ENCODE measurements at places on chromosomes 2 and 18.

DNA sequence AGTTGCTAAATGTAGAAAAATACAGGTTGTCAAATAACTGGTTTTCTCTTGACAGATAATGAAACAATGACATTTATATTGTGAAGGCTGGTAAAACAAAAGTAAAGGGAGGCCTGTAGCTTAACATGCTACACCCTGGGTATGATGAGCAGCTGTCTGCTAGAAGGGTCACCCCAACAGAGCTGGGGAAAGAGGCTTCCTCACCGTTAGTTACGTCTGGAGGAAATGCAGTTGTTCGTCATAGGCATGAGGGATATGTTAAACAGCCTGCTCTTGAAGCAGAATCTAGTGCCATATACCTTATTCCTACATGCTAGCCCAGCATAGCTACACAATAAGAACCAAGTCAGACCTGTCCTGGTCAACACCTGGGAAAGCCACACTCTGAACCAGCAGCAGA is 49.9 kb downstream of the LPIN2 start:
- DNase-seq = peak; percentile 74

GRCh38 chr18:13629841-13630715 is 96.3 kb downstream of the FAM210A start:
- peak; percentile 66 for DNase-seq

DNA sequence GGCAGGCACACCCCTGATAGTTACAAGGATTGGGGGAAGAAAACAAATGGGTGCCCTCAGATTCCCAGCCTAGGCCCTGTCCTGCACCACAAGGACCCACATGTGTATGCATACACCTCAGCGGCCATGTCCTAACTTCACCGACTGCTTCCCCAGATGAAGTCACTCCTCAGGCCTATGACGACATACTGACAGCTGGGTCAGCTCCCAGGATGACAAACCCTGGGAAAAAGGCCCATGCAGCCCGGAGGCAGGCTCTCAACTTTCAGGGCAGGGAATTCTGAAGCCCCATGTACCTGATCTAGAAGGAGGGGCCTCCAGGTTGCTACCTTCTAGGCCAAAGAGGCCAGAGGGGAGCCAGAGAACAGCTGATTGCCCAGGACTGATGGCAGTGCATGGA is 11.0 kb upstream of the PLEKHM3 start:
- no peak for DNase-seq

GRCh38 chr2:219789476-219789875 is 162.0 kb downstream of the SLC4A3 start:
- DNase-seq = no peak

GRCh38 chr2:183937220-183937619 is 661.1 kb upstream of the ZNF804A start:
- no peak for DNase-seq

- DNase-seq = no peak
These were observed 64.2 kb downstream of the WDR75 start for GRCh38 chr2:189505492-189505891.

- DNase-seq = no peak
These were observed 98.1 kb downstream of the NFATC1 start for GRCh38 chr18:79493801-79494211.

DNA sequence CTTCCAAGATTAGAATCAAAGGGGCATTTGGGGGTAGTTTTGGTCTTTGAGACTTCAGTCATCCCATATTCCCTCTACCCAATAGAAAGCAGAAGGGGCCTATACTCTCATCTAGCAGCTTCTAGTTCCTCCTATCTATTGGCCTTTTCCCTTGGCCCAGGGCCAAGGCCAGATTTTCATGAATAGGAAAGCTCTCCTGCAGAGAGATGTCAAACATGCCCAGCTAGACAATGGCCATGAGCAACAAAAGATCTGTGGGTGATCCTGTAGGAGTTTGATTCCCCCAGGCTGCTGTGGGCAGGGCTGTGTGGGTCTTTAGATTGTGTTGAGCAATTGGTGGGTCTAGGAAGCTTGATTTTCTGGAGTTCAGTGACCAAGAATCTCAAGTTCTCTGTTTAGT is 2.9 kb upstream of the ADCYAP1 start:
- no peak for DNase-seq

DNA sequence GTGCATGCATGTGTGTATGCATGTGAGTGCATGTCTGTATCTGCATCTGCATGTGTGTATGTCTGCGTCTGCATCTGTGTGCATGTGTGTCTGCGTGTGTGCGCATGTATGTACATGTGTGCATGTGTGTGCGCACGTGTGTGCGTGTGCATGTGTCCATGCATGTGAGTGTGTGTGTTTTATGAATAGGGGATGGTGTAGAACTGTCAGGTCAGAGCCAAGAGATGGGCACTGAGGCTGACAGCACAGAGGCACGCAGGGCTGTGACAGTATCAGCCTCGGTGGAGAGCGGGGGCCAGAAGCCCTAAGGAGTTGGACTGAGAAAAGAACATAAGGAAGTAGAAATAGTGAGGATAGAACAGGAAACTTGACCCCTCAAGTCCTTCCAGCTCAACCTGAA is 494.0 kb upstream of the MYT1L start:
- no peak for DNase-seq

GRCh38 chr2:176565641-176566323 is 296.5 kb downstream of the MTX2 start:
- no peak for DNase-seq

GRCh38 chr2:224202281-224202865 is 163.3 kb upstream of the SERPINE2 start:
- no peak for DNase-seq

DNA sequence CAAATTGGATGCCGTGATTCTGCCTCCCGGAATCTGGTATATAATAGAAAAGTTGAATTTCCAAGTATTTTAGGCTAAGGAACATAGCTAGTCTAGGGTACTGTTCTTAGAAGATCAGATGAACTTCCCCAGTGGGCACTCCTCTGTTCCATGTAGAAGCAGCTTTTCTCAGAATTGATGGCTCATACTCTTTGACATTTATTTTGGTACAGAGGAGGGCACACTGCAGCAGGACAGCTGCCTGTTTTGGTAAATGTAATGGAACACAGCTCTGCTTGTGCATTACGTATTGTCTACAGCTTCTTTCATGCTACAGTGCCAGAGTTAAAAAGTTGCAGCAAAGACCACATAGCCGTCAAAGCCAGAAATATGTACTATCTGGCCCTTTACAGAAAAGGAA is 10.8 kb downstream of the YPEL5 start:
- DNase-seq = peak; percentile 4

DNA sequence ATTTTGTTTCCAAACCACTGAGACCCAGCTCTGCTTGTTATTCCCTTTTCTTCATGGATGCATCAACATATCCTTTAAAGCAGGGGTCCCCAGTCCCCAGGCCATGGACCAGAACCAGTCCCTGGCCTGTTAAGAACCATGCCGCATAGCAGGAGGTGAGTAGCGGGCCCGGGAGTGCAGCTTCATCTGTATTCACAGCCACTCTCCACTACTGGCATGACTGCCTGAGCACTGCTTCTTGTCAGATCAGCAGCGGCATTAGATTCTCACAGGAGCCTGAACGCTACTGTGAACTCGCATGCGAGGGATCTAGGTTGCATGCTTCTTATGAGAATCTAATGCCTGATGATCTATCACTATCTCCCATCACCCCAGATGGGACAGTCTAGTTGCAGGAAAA is 1.6 kb upstream of the POLI start:
- no peak for DNase-seq

DNA sequence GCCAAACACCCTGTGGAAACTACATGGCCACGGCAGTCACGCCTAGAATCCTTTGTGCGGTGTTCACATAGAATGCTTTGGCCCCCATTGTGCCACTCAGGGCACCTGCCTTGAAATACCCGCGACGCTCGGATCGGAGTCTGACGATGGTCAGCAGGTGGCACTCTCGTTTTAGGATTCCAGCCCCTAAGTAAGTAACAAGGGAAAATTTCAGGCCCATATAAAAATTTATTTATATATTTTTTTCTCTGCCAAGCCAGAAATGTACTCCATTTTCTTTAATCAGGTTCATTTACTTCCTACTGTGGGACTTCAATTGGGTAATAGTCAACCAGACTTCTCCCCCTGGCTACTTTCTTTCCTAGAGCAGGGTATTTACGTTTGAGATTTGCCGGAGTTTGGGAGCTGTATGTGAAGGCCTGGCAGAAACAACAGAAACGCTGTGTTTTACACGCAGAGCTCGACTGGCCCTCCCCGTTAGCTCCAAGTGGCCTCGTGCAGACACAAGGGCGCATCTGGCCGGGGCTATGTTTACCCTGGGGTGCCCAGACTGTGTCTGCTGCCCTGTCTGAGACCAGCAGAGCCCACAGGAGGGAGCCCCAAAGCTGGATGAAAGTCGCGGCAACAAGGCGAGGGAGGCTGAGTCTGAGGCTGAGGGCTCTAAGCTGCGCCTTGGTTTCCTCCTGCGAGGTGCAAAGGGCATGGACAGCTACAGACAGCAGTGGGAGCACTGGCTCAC is 41.6 kb downstream of the LRRC30 start:
- no peak for DNase-seq

GRCh38 chr2:99166218-99166617 is 11.5 kb downstream of the LIPT1 start:
- DNase-seq = no peak

- no peak for DNase-seq
These were observed 42.2 kb upstream of the RTN4 start for GRCh38 chr2:55092439-55092838.

DNA sequence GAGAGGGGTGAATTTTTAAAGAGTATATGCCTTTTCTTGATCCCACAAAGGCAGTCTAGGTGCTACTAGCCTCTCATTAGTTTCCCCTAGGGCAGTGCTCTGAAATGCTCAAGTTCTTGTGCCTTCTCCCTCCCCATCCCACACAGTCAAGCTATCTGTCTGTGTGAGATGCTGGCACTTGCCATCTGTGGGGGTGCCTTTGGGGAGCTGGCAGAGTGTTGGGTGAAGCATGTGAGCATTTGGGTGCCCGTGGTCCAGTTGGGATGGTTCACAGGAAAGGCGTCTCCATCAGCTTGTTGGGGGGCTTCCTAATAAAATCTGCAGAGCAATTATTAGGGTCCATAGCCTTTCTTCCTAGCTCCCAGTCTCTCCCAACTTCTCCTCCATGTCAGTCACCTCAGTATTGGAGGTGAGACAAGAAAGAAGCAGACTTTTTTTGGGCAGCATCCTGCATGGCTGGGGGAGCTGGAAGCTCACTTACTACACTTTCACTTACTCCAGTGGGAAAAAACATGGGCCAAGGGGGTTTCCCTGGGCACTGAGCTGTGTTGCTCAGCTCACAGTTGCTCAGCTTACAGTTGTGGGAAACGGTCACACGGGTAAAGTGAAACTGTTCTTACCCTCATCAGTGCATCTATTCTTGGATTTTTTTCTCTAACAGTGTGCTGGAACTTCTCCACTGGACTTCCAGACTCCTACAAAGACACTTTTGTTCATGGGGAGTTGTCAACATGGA is 29.3 kb downstream of the COLEC11 start:
- no peak for DNase-seq

DNA sequence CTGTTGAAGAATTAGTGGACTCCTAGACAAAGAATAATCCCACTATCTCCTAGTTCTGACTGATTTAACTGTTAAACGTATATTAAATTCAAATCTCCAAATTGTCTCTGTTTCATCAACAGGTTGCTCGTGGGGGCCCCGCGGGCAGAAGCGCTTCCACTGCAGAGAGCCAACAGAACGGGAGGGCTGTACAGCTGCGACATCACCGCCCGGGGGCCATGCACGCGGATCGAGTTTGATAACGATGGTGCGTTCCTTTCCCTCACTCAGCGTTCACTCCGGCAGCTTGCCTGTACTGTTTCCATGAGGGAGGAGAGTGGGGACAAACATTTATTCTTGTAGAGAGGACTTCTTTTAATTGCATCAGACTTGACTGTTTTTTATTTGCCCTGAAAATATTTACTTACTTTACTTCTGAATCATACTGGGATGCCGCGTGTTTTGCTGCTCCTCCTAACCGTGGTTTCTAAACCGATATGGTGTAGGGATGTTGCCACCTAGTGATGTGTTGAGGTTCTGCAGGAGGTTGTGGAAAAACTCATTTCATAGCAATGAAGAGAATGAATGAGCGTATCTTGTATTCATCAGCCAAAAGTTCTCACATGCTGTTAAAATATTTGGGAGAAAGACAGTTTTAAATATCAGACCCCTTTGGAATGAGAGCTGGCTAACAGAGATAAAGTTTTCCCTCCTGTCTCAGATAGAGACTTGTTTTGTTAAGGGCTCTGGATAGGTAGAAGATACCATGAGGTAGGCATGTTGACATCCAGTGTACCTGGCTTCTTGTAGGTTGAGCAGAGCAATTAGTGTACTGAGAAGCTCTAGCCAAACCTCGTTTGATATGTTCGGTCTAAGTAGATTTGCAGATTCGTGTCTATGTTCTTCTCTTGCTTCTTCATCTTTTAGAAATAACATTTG is 38.3 kb downstream of the ITGA6 start:
- DNase-seq = peak; percentile 84

DNA sequence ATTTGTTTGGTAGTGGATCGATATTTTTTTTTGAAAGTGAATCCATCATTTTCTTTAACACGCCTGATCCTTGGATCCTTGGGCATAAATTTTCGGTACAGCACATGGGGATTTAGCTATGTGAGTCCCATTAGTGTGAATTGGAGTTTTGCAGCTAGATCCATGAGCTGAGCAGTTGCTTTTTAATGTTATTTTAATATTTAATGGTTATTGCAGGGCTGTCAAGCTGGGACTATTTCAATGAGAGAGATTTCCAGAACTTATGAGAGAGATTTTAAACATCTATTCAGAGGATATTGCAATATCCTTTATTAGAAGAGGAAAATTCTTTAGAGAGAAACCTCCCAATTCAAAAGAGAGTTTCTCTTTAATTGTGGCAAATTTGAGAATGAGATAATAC is 35.6 kb upstream of the TCF4 start:
- no peak for DNase-seq

GRCh38 chr18:48161911-48162698 is 231.6 kb upstream of the SMAD2 start:
- DNase-seq = no peak

DNA sequence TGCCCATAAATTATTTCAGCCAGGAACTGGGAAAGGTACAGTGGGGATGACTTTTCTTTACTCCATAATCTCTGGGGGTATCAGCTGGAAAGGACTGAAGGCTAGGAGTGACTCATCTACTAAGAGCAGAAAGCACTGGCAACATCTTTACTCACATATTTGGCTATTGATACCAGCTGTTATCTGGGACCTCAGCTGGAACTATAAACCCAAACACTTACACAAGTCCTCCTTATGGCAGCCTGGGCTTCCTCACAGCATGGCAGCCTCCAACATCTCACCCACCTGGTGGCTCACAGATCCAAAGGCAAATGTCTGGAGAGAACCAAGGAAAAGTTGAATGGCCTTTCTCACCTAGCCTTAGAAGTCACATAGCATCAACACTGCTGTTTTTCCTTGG is 379.0 kb upstream of the RND3 start:
- no peak for DNase-seq

DNA sequence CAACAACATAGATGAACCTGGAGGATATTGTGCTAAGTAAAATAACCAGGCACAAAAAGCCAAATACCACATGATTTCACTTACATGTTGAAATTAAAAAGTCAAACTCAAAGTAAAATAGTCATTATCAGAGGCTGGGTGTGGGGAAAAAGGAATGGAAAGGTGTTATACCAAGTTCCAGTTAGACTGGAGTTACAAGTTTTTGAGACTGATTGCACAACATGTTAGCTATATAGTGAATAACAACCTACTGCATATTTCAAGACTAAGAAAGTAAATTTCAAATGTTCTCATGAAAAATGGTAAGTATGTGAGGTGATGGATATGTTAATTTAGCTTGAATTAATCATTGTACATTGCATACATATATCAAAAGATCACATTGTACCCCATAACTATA is 116.8 kb upstream of the HNMT start:
- no peak for DNase-seq

GRCh38 chr18:39699340-39699964 is 2133.9 kb upstream of the CELF4 start:
- no peak for DNase-seq

GRCh38 chr2:71494523-71495155 is 41.3 kb downstream of the DYSF start:
- DNase-seq = no peak
